ENCODE measurements at places on chromosomes 3 and 15.

GRCh38 chr3:129919357-129919756, 25.8 kb upstream of the TMCC1 start:
- DNase-seq, result no peak

DNA sequence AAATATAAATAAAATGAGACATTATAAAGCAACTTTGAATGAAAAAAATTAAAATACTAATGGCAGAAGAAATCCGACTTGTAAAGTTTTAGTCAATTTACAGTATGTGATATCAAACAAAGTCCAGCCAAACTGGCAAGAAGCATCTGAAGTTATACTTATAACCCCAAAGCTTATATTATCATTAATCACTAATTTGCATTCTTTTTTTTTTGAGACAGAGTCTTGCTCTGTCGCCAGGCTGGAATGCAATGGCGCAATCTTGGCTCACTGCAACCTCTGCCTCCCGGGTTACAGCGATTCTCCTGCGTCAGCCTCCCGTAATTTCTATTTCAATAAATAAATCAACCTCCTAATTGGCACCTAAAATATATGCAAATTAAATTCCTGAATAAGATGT, 80.1 kb downstream of the AQR start:
- no peak for DNase-seq

- no peak for DNase-seq
Observed at GRCh38 chr3:101811875-101812274, 32.9 kb downstream of the NXPE3 start.

DNA sequence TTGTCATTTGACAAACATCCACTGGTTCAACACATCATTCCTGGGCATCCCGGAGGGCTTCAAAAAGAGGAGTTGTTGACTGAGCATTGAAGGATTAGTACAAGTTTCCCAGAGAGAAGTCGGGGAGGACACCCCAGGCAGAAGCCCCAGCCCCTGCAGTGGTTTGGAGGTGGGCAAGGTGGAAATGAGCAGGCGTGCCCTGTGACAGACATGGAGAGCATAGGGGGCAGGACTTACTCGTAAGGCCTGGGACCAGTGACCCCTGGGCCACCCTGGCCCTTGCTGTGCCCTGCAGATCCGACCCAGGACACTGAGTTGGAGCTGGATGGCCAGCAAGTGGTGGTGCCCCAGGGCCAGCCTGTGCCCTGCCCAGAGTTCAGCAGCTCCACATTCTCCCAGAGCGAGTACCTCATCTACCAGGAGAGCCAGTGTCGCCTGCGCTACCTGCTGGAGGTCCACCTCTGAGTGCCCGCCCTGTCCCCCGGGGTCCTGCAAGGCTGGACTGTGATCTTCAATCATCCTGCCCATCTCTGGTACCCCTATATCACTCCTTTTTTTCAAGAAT, 5.9 kb downstream of the PARP3 start:
- DNase-seq, result no peak

DNA sequence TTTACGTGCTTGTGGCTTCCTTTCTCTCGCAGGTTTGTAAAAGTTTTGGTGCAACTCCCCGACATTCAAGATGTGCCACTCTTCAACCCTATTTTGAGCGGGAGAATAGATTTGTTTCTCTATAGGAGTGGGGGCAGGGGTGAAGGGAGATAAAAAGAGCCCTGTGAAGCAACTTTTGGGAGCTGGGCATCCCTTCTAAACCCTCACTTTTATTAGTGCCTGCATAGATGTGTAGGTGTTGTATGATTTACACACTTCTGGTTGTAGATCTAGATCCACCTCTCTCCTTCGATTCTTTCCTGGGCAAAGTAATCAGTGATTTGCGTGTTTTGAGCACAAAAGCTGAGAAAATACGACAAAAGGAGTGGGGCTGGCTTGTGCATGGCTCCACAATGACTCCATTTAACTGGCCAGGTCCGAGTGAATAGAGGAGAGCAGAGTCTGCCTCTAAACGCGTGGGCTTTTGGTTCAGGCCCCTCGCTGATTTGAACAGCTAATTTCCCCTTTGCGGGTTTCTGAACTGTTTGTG, 17.7 kb downstream of the SOX2 start:
- no peak for DNase-seq

- DNase-seq, result peak; percentile 73
Observed at GRCh38 chr3:195558602-195559001, 15.5 kb upstream of the PPP1R2 start.

DNA sequence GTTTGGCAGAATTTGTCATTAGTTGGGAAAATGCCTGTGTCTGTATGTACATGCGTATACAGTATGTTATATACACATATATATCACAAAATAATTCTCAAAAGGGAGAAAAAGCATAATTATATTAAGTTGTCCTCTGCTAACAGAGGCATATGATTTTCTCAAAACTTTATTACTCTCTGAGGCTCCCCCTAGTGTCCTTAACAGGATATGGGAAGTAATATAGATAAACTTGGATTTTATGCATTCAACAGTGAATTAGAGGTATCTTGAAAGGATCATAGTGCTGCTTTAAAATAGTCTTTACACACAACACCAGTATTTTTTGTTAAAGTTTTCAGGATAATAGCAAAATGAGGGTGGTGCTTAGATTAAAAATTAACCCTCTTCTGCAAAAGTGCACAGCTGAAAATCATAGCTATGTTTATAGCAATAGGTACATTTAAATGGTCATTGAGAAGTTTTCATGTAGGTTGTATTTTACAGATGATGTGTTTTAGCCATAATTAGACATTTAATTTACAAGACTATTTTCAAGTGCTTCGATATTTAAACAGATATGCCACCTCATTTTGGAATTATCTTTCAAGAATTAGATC, 454.0 kb upstream of the ROBO2 start:
- DNase-seq, result no peak

GRCh38 chr15:88707771-88708654, 69.2 kb downstream of the ISG20 start:
- DNase-seq, result no peak

GRCh38 chr3:27127879-27128278, 241.3 kb downstream of the NEK10 start:
- DNase-seq, result no peak

GRCh38 chr3:42175386-42176240, 84.5 kb downstream of the TRAK1 start:
- no peak for DNase-seq

- no peak for DNase-seq
Observed at GRCh38 chr3:155488671-155489070, 195.2 kb upstream of the STRIT1 start.

DNA sequence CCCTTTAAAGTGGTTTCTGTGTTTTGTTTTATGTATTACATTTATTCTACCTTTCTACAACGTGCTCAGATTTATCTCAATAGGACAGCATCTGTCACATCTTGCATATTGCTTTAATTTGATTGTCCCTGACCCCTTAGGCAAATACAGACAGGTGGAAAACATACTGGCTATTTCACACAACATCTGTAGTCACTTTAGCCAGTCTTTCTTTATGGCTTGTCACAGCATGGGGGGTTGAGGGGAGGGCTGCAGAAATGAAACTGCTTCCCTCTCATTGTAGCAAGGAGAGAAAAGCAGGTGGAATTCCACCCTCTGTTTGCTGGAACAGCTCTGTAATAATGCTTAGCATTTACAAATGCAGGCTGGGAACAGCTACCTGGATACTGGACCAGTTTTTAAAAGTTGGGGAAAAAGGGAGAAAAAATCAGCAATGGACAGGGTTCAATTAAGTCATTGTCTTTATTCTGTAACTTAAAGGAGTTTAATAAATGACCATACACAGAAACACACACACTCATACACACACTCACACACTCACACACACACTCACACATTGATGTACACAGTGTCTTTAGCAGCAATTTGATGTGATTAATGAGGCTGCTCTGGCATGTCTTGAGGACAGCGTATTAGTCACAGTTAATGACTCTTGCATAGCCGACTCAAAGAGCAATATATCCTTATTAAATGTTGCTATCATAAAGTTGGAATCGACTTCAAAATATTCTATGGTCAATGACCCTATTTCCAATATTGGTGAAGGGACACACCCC, 283.7 kb upstream of the GBE1 start:
- DNase-seq, result no peak

- no peak for DNase-seq
Observed at GRCh38 chr15:20106026-20106425, 435.6 kb downstream of the GOLGA6L6 start.

DNA sequence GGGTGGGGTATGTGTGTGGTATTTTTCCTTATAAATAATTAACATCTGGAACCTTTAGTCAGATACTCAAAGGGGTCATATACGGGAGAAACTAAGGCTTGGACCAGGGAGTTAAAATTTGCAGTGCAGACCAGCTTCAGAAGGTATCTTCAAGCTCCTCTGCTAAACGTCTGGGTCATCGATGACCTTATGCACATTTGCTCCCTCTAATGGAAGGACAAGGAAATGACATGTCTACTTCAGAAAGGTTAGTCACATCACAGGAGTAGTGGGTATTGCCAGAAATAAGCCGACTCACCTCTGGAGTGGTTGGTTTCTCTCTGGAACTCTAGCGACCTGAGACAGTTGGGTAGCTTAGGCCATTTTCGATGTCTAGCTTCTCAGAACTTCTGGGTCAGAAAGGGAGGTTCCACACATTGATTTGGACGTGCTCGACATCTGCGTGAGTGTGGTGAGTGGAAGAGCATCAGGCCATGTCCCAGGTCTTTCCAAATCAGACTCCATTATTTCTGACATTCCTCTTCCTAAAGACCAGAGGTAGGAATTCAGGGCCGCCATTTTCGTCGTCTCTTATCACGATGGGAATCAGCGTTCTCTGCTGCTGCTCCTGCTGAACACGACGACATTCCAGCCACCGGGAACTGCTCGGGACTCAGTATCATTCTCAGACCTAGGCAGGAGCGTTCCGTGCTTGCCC, 31.8 kb upstream of the RASA2 start:
- no peak for DNase-seq

DNA sequence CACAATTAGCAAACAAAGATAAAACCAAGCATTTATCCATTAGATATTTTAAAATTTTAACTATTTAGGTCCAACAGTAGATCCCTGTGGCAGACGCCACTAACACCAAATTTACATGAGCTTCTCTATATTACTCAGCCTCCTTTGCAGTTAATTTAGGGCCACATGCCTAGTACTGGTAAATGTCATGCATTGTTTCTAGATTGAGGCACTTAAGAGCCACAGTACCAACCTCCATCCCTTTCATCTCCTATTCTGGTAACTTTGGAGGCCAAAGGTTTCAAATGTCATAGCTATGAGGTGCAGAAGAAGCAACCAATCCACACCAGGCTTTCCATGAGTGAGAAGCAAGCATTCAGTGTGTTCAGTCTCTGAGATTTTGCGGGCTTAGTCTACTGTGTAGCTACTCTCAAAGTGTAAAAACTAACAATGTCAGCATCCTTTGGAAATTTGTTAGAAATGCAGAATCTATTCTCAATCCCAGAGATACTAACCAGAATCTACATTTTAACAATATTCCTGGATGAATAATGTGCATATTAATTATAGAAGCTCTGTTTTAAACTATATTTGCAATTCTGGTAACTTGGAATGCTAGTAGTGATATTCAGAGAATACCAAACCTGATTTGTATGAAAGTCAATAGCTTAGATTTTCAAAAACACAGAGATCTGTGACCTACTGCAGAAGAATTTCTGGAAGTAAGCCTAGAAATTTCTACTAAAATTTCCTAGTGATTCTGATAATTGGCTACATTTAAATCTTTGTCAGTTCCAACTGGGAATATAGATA, 206.3 kb upstream of the CD96 start:
- no peak for DNase-seq

DNA sequence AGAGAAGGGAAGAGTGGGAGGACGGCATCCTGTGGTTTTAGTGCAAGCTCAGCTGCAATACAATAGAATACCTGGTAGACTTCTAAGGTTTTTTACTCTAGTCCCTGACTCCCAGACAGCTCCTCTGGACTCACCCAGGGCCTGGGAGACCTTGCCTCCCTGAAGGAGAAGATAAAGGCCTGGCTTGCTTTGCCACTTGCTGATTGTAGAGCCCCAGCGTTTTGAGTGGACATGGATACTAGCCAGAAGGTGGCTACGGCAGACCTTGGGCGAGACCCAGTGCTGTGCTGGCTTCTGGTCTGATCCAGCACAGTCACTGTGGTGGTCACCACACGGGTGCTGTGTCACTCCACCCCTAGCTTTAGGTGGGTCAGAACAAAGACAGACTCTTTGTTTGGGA, 72.2 kb upstream of the TTC14 start:
- DNase-seq, result no peak

- no peak for DNase-seq
Observed at GRCh38 chr3:42055291-42055690, 35.9 kb upstream of the TRAK1 start.
